ENCODE measurements at places on chromosomes 1 and 21.

- no peak for DNase-seq
Measured at GRCh38 chr1:26922431-26922729, 837 bp downstream of the NUDC start.

GRCh38 chr1:63230722-63231121 is 91.6 kb upstream of the FOXD3 start:
- no peak for DNase-seq

DNA sequence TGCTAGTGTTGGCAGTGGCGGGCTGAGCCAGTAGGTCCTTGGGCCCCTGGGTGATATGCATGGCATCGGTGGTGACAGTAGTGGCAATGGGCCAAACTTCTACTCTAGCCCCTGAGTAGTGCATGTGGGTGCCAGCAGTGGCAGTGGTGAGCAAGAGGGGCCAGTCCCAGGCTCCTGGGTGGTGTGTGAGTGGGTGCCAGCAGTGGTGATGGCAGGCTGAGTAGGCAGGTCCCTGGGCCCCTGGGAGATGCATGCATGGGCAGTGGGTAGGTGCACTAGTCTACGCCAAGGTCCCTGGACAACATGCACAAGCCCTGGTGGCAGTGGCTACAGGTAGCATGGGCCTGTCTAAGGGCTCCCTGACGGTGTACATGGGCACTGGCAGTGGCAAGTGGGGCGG is 24.6 kb upstream of the TTC22 start:
- DNase-seq: no peak

- no peak for DNase-seq
Measured at GRCh38 chr1:216462066-216462775, 39.0 kb upstream of the USH2A start.

DNA sequence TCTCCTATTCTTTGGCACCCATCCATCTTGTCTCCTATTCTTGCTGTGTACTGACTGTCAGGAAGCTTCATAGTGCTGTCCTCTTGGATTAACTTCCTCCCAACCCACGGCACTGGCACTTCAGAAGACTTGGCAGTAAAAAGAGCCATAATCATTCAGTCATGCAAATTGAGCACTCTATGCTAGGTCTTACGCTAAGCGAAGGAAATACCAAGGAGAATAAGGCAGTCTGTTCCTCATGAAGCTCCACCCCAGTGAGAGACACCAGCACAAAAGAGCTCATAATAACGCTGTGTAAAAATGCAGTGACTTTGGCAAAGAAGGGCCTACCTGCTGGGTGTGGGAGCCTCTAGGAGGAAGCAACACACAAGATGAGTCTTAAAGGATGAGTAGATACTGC is 67.1 kb downstream of the GFI1 start:
- DNase-seq: no peak

DNA sequence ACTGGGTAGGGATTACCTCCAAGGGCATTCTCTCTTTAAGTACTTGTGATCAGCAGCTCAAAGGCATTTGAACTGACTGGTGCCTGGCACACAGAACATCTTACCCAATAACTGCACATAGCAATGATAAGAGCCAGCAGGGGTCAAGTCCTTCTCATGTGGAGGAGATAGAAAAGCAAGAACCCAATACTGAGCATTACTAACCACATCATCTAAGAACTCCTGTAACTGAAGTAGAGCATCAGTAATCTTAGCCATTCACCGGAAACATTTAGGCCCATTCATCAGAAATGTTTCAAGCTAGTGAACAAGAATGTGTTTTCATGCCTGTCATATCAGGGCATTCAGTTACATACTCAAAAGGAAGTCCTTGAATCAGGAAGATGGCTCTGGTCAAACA is 33.6 kb upstream of the THEM4 start:
- DNase-seq: no peak

DNA sequence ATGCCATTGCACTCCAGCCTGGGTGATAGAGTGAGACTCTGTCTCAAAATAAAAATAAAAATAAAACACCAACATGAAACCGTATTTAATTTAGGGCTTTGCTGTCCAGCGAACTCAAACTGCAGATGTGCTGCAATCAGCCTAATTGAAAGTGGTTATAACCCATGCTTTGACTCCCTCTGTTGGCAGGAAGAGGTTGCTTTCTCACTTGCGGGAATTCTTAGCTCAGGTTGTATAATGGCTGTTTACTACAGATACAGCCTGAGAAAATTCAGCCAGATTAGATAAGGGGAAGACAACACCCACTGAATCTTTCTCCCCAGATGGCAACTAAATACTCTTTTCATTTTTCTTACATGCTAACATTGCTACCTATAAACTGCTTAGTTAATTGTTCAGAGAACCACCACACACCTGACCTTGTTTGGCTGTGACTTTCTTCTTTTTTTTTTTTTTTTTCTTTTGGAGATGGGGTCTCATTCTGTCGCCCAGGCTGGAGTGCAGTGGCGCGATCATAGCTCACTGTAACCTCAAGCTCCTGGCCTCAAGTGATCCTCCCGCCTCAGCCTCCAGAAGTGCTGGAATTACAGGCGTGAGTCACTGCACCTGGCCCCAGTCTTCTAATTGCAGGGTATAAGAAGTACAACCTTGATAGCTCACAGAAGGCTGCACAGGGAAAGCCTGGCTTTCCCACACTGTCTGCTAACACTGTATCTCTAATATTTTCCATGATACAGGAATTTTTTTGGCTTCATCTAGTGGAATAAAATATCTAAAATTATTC is 34.6 kb downstream of the DNTTIP2 start:
- peak; percentile 74 for DNase-seq

GRCh38 chr1:110083866-110084226 is 13.4 kb upstream of the ALX3 start:
- DNase-seq: no peak

DNA sequence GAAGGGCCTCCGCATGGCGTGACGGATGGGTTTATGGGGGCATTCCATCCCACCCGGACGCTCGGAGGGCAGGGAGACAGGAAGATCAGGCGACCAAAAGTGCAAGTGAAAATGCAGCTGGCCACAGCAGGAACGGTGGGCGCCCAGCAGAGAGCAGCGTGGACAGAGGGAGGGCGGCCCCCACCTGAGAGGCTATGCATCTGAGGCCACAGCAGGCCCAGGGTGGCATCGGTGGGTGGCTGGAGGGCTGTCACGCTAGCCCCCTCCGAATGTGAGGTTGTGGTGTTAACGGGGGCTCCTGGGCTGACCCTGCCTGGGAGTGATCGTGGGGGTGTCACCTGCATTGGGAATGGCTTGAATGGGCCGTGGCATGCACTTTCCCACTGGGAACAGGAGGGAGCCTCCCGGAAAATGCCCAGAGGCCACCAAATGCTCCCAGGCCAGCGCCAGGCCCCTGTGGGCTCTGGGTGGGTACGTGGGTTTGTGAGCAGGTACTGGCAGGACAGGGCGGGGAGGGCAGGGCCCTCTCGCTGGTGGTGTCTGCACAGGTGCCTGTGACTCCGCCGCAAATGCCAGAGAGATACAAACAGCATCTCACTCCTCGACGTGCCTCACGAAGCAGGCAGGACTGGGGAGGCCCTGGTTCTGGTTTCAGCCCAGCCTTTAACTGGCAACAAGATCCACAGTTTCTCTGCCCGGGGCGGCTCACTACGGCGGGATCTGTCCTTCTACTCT is 172.8 kb downstream of the PRDM16 start:
- no peak for DNase-seq

- DNase-seq: no peak
Measured at GRCh38 chr1:13540866-13541265, 27.1 kb upstream of the LRRC38 start.

GRCh38 chr1:165639821-165640623 is 9.0 kb downstream of the MGST3 start:
- no peak for DNase-seq

DNA sequence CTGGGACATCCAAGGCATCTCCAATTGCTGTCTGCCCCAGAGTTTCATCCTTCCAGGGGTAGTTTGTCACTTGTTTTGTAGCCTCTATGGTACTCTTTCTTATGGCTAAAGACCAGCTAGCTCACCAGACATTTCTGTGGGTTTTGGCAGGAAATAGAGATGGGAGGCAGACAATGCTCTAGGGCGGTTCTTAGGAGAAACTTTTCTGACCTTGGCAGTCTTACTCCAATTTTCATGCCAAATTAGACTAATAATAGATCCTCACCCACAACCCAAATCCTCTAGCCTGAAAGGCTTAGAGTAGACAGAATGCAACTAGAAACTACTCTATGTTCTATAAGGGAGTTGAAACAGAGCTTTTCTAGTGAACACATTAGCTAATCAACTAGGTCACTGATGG is 69.8 kb downstream of the LRIG2 start:
- DNase-seq: no peak

GRCh38 chr1:36137226-36137625 is 12.1 kb downstream of the TRAPPC3 start:
- DNase-seq: no peak

DNA sequence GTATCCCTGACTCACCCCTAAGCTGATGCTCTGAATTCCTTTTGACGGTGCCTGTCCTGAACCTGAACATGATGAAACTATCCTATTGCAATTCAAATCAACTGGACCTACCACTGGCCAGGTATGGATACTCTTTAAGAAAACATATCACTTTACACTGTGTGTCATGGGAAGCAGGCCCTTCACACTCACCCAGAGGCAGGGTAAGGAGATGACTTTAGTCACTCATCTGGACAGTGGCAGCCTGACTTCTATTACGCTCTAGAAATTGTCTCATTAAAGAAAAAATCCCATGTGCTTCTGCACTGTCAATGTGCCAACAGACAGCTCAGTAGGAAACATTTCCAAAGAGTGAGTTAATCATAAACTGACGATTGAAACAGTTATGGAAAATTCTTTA is 94.3 kb downstream of the VAV3 start:
- peak; percentile 76 for DNase-seq

- DNase-seq: no peak
Measured at GRCh38 chr1:47847763-47848162, 149.4 kb downstream of the TRABD2B start.

DNA sequence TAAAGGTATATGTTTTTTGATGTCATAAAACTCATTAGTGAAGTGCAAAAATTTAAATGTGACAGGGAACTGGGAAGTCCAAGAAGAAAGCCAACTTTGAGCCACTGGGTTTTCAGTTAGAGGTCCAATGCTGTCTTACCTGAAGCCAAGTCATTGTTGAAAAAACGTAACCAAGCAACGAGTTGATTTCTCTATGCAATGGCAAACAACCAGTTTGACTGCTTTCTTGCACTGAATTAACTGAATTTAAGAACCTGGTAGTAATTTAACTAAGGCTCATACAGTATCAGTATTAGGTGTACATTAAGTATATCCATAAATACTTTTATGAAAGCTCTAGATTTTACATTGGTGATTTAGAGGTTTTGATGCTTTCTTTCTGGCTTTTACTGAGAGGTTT is 20.2 kb upstream of the S1PR1 start:
- DNase-seq: no peak

- DNase-seq: peak; percentile 63
Measured at GRCh38 chr1:153698020-153698922, 19.8 kb downstream of the NPR1 start.

DNA sequence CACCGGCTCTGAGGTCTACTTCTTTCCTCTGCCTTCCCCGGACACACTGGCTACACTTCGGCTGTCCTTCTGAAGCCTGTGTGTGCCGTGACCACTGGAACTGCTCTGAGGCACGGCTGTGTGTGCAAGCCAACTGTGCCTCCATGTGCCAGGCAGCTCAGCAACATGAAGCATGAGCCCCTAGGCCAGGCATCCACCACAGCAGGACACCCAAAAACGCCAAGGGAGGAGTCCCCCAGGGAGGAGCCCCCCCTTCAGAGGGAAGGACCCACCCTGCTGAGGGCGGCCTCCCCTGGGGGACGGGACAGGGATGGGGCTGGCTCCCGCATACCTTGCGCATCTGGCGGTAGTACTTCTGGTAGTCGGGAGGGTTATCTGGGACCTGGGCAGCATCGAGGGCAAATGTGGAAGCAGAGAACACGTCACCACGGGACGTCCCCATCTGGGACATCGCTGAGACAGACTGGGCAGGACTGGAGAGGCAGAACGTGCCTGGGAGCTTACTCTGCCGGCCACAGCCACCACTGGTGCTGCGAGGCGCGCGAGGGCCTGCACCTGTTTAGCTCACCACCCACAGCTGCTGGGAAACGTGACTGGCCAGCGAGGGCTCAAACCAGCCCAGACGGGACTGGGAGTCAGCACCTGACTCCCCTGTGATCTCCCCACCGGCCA is 20.5 kb downstream of the LSS start:
- DNase-seq: no peak

DNA sequence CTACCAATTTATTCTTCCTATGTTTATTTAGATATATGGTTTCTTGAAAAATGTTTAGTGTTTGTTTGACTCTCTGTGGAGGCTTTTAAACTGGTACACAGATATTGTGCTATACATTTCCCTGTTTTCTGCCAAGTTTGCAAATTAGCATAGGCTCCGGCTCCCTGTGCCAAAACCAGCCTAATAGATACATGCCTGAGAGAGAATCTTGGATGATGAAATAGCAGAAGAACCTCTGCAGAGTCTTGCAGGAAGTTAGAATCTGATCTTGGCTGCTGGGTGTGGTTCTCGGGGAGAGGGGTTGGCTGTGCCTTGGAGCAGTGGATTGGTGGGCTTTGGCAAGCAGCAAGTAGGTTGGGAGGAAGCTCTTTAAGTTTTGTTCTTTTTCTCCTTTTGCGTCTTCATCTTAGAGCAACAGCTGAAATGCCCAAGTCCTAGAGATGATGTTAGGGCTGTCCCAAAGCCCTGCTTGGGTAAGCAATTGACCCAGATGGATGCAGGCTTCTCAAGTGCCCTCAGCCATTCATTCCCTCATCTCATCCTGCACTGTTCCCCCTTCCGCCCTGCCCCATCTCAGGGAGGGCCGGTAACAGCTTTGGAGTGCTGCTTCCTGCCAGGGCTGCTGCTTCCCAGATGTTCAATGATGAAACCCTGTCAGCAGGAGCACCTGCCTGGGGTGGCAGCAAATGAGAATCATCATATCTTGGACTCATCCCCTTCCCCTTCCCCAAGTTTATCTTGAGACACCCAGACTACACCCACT is 9.3 kb downstream of the PLA2G2A start:
- no peak for DNase-seq

- peak; percentile 96 for DNase-seq
Measured at GRCh38 chr1:23369335-23370013, at the start of gene ZNF436. Gene ZNF436 (minus strand): TSS chr1:23369836. CDS start chr1:23368005, 1,831 bp downstream.

- DNase-seq: no peak
Measured at GRCh38 chr1:61756773-61757172, 14.5 kb downstream of the PATJ start.

Data from skin of body (tissue), 3 donors.